Amniotic epithelial cell (primary cell): ENCODE measurements at places on chromosomes 3 and 15.

GRCh38 chr3:114746502-114746901 is 400.6 kb downstream of the ZBTB20 start:
- DNase-seq: no peak

DNA sequence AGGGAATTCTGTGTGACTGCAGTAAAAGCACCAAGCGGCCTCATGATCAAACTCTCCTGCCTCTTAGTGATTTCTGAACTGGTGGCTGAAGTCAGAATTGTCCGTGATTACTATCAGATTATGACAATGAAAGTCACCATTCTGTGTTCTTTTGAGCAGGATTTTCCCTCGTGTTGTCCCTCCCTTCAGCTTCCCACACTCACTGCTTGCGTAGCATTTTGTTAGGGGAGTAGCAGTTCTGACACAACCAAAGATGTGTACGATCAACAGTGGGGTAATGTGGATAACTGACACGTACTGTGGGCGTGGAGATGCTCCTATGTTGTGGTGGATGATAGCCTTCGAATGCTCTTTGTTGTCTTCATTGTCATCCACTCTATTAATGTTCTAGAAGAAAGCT is 67.8 kb upstream of the ICE2 start:
- DNase-seq: no peak

DNA sequence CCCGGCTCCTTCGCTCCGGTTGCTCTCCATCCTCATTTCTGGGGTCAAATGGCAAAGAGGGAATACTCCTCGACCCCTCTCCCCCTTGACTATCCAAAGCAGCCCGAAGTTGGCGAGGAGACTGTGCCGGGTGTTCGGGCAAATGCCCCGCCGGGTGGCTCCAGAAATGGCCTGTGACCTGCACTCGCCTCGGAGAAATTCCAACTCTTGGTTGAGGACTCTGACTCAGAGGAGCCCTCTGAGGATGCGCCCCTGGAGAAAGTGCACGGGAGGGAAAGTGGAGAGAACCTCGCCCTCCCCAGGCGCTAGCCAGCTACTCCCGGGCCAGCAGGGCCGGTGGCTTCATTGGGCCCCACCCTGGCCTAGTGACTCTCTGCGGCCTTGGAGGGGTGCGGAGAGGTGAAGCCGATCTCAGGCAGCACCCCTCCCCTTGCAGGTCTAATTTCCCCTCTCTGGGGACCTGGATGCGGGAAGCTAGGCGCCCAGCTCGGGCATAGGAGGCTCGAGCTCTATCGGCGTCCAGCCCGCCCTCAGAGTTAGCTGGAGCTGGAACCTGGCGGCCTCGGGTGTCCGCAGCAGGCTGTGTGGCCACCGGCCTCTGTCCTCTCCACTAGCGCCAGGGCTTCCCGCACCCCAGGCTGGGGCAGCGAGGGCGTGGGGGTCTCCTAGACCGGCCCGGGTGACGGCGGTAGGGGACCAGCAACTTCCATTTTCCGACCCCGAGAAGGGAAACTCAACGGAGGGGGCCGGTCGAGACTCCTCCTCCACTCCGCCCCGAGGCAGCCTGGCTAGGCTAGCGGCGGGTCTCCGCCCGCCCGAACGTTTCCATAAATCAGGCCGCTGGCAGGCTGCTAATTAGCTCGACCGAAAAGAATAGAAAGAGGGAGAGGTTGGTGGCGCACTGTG is 29.4 kb downstream of the NR2F2 start:
- no peak for DNase-seq

DNA sequence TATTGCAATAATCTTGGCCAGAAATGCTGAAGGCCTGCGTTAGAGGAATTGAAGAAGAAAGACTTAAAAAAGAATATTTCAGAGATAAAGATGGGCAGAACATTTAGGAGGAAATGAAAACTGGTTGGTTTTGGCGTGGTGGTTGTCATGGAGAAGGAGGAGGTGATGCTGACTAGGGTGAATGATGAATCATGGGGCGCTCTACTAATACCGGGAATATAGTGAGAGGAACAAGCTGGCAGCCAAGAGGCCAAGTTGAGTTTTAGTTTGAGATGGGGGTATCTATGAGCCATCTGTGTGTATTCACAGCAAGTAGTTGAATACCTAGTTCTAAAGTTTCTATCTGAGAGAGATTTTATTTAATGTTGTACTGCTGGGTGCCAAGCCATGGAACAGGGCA is 6.8 kb upstream of the GAP43 start:
- DNase-seq: no peak
